ENCODE measurements at places on chromosomes 13 and 19. TPM values are rescaled to one million over a fixed set of nuclear protein-coding genes. Genes with fewer than 3 reads are reported as not detected.

DNA sequence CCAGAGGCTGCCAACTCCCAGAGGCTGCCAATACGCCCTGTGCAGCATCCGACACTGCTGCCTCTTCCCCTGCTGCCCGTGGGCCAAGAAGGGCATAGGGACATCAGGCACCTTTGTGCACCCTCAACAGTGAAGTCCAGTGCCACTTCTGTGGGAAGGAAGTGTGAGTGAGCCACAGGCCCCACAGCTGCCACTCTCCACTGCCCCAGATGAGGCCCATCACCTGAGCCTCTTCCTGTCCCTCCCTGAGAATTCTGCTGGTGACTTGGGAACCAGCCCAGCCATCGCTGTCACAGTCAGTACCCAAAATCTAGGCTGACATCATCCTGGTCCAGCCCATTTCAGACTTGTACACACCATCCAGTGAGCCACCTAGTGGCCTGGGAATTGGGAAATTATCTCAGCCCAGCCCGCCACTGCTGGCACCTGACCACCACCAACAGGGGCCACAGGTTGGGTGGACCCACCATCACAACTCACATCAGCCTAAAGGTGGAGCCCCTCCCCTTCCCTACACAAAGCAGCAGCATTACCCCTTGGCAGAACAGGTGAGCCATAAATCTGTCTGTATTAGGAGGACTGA lies 733.9 kb upstream of the KLHL1 start:
- H3K27ac ChIP-seq, result no peak overlapping the region
- H3K4me1 ChIP-seq, result no peaks in the 10 kb centered on the region
- H3K27me3 ChIP-seq, result no peaks in the 10 kb centered on the region
- no peak for DNase-seq
- H3K36me3 ChIP-seq, result no peaks in the 10 kb centered on the region

DNA sequence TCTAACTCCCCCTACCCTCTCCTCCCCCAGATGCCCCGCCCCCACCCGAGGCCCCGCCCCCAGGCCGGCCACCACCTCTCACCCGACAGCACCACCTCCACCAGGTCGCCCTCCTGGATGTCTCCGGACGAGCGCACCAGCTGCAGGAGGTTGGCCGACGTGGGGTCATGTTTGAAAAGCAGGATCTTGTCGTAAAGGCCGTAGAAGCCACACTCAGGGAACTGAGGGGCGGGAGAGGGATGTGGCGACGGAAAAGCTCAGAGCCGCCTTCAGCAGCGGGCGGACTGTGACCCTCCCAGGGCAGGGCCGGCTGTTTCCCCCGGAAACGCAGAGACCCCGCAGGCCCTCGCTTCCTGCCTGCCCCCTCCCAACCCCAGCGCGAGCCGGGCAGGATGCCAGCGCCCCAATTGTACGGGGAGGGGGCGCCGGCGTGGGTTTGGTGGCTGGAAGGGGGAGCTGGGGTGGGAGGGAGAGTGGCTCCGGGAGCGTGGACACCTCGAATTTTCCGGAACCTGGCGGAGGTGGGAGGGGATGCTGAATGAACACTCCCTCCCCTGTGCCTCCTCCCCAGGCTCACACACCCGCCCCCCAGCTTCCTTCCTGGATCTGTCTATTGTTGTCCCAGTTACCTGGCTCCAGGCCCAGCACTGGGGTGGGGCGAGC lies 3.0 kb downstream of the PRKD2 start:
- H3K4me3 ChIP-seq, result peak overlapping the region; percentile 82
- H3K27me3 ChIP-seq, result no peaks in the 10 kb centered on the region
- H3K4me1 ChIP-seq, result peaks cover 25% of the 10 kb centered on the region
- peak overlapping the region; percentile 86 for H3K27ac ChIP-seq
- peaks cover 21% of the 10 kb centered on the region for H3K36me3 ChIP-seq

GRCh38 chr13:71477735-71478134 lies 389.3 kb downstream of the DACH1 start:
- H3K4me3 ChIP-seq, result no peak overlapping the region
- H3K27me3 ChIP-seq, result no peaks in the 10 kb centered on the region
- DNase-seq, result no peak
- no peaks in the 10 kb centered on the region for H3K4me1 ChIP-seq
- no peak overlapping the region for H3K27ac ChIP-seq

- no peaks in the 10 kb centered on the region for H3K27me3 ChIP-seq
- H3K36me3 ChIP-seq, result peaks cover 68% of the 10 kb centered on the region
- H3K27ac ChIP-seq, result peak overlapping the region; percentile 90
- peaks cover 24% of the 10 kb centered on the region for H3K4me1 ChIP-seq
Measured at GRCh38 chr19:12952488-12953137, 4.4 kb downstream of the GADD45GIP1 start.

DNA sequence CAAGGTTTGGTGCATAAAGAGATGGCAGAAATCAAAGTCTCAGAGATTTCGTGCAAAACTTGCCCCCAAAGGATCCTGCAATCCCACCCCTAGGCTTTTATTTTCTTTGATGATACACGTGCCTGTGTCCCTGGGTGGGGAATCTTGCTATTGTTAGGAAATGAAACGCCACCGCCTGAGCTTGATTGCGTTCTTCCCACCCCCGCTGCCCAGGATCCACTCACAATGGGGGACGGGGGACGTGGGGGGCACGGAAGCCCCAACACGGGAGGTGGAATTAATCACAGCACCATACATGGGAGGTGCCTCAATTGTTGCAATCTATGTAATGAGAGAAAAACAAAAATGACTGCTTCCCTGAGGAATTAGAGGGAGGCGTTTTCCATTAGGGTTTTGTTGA lies 39.6 kb downstream of the ZNRF4 start:
- no peak for DNase-seq
- no peak overlapping the region for H3K4me3 ChIP-seq
- H3K4me1 ChIP-seq, result no peaks in the 10 kb centered on the region
- H3K27me3 ChIP-seq, result peaks cover 41% of the 10 kb centered on the region
- H3K36me3 ChIP-seq, result no peaks in the 10 kb centered on the region
- no peak overlapping the region for H3K27ac ChIP-seq

- peaks cover 42% of the 10 kb centered on the region for H3K4me1 ChIP-seq
- H3K4me3 ChIP-seq, result no peak overlapping the region
- DNase-seq, result no peak
- H3K36me3 ChIP-seq, result no peaks in the 10 kb centered on the region
Measured at GRCh38 chr19:50722201-50723013, 757 bp upstream of the CLEC11A start.

DNA sequence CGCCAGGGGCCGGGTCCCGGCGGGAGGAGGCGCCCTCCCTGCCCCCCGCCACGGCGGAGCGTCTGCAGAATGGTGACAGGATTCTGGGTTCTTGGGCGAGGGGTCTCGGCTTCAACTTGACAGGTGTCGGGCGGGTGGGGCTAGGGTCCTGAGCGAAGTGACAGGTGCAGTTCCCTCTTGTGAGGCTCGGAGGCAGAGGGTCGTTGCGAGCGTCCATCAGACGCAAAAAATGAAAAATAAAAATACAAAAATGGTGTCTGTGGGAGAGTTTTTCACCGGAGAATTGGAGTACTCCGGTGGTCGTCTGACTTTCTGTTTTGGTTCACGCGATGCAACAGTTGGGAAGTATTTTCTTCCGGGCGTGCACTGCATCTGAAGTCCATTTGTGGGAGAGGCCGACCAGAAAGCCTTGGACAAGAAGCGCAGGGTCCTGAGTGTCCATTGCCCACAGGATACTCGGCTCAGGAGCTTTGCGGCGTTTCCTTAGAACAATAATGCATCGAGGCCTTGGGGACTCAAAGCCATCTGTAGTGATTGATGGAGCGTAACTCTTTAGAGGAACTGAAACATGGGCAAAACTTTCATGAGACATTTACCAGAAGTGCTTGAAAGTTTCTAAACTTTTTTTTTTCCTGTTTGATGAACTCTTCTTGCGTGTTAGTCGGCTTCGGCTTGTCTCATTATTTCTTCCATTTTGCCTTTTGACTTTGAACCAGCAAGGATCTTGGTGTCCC lies 759 bp downstream of the RB1 start:
- H3K4me3 ChIP-seq, result peak overlapping the region; percentile 93
- no peaks in the 10 kb centered on the region for H3K27me3 ChIP-seq
- no peaks in the 10 kb centered on the region for H3K36me3 ChIP-seq
- peaks cover 9% of the 10 kb centered on the region for H3K4me1 ChIP-seq

GRCh38 chr19:32173836-32174235 lies 171.6 kb upstream of the ZNF507 start:
- H3K4me3 ChIP-seq, result no peak overlapping the region
- peak; percentile 23 for DNase-seq
- H3K4me1 ChIP-seq, result no peaks in the 10 kb centered on the region
- peaks cover 6% of the 10 kb centered on the region for H3K27me3 ChIP-seq
- H3K36me3 ChIP-seq, result no peaks in the 10 kb centered on the region

MAST1 gene
- total RNA-seq, result 2.6 TPM

HSH2D gene
- total RNA-seq, result 0.21 TPM

YJEFN3 gene
- total RNA-seq, result 0.97 TPM

POLR2E gene
- 155 TPM for total RNA-seq

All from adrenal gland (tissue), 19 donors.